Natural killer cell treated with Interleukin-12 subunit alpha and Interleukin-12 subunit beta and Interleukin-15 and Interleukin-18, amount 100 ng/mL, for 72 hours (primary cell): ENCODE measurements at places on chromosomes 7 and 10. TPM values are rescaled to one million over a fixed set of nuclear protein-coding genes. Genes with fewer than 3 reads are reported as not detected.

The SLC16A9 gene
- total RNA-seq: 0.24 TPM

The SLC26A5 gene
- not detected for total RNA-seq

The ADRA2A gene
- not detected for total RNA-seq

The ACHE gene
- 0.64 TPM for total RNA-seq

The ADAMTS14 gene
- total RNA-seq: 0.07 TPM

The EPO gene
- total RNA-seq: not detected

The LIPN gene
- total RNA-seq: not detected

The NRCAM gene
- not detected for total RNA-seq

The MKX gene
- not detected for total RNA-seq

The OR2F2 gene
- total RNA-seq: not detected

The CTAGE8 gene
- total RNA-seq: 0.31 TPM

The POLL gene
- 37.3 TPM for total RNA-seq

The FAM25C gene
- not detected for total RNA-seq

The NEBL gene
- not detected for total RNA-seq

The OR13A1 gene
- not detected for total RNA-seq

The TUBAL3 gene
- not detected for total RNA-seq

The ANKRD22 gene
- total RNA-seq: 0.73 TPM

The DDC gene
- not detected for total RNA-seq

The IGF2BP3 gene
- total RNA-seq: 0.31 TPM

The C10orf143 gene
- total RNA-seq: 2.4 TPM

The ZSCAN21 gene
- total RNA-seq: 8.7 TPM

The HOXA7 gene
- 0.20 TPM for total RNA-seq

The TMEM130 gene
- total RNA-seq: not detected

The CCDC136 gene
- 15.1 TPM for total RNA-seq

The VAX1 gene
- total RNA-seq: not detected

The NEUROG3 gene
- total RNA-seq: not detected

The PAPSS2 gene
- total RNA-seq: 2.6 TPM
